ENCODE measurements at places on chromosomes 3 and 15. TPM values are rescaled to one million over a fixed set of nuclear protein-coding genes. Genes with fewer than 3 reads are reported as not detected.

Gene GPX1
- 89.2 TPM for total RNA-seq

Gene IQCF6
- total RNA-seq: not detected

Gene MEIS2
- total RNA-seq: 4.2 TPM

Gene FOXB1
- total RNA-seq: not detected

Gene SAMMSON
- total RNA-seq: under 0.01 TPM

Gene UROC1
- not detected for total RNA-seq

Gene TYRO3
- 11.5 TPM for total RNA-seq

Gene DUOXA2
- not detected for total RNA-seq

Gene CHDH
- total RNA-seq: 0.52 TPM

Gene TUSC7
- total RNA-seq: not detected

Gene IQCF5
- not detected for total RNA-seq

Gene ACKR2
- total RNA-seq: 1.6 TPM

Gene FILIP1L
- 29.2 TPM for total RNA-seq

Gene ACSBG1
- total RNA-seq: under 0.01 TPM

Gene VEPH1
- 1.0 TPM for total RNA-seq

Gene SPESP1
- total RNA-seq: 1.6 TPM

All from skeletal muscle tissue (tissue), 5 donors.